OCI-M1 (cell line): ENCODE measurements at places on chromosomes 7 and 10.

DNA sequence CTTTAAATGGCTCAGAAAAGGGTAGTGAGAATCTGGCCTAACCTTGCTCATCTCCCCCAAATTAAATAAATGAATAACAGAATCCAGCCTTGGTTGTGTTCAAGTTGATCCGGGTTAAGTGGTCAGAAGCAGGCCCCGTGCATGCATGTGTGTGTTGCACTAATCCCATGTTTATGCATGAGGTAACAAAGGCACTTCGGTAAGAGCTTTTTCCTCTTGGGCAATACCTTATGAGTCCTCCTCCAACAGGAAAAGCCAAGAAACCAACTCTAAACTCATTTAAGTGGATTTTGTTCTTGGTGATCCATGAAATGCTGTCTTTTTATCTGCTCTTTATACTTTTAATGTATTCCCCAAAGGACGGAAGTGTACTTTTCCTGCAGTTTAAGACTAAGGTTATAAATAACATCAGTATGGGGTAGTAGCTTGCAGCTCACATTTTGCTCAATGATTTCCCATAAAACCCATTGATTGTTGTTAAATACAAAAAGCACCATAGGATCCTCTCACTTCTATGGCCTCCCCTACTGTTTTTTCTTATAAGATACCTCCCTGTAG is 104.9 kb upstream of the YAE1 start:
- DNase-seq, result no peak

GRCh38 chr10:79097021-79097872 is 28.5 kb downstream of the ZMIZ1 start:
- DNase-seq, result no peak

GRCh38 chr10:106424054-106424453 is 740.5 kb downstream of the SORCS1 start:
- DNase-seq, result no peak

GRCh38 chr10:51301644-51302043 is 227.4 kb downstream of the PRKG1 start:
- no peak for DNase-seq

- DNase-seq, result no peak
Observed at GRCh38 chr10:84204122-84204521, 9.8 kb downstream of the CDHR1 start.

DNA sequence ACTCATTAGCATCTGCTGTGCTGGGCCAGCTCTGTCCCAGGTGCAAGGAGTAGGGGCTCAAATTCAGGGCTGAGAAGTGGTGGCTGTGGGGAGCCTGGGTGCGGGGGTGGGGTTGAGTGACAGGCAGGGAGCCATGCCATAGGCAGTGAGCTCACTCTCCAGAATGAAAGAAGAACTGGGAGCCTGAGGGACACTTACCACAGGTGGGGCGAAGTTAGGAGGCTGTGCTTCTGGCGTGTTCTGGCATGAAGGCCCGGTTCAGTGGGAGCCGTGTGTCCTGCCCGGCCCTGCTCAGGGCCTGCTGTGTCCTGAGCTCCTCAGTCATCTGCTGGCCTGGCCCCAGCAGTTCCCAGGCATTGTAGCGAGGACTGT is 62.5 kb downstream of the MKI67 start:
- DNase-seq, result no peak

DNA sequence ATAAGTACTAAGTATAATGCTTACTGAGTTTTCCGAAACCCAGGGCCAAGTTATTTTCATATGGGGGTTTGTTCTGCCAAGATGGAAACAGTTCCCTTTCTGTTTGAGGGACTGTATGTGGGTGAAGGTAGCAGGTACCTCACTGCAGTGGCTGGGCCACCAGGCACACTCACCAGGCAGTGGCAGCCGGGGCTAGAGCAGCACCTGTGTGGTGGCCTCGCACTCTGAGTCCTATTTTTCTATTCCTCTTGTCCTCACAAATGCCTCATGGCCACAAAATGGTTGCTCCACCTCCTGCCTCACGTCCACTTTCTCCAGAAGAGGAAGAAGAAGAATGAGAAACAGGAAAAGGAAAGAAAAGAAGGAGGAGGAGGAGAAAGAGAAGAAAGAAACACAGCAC is 167.3 kb upstream of the SHH start:
- DNase-seq, result no peak

GRCh38 chr7:33774762-33775523 is 130.4 kb upstream of the BMPER start:
- DNase-seq, result no peak

- DNase-seq, result no peak
Observed at GRCh38 chr10:48806342-48806741, 121.7 kb downstream of the WDFY4 start.

DNA sequence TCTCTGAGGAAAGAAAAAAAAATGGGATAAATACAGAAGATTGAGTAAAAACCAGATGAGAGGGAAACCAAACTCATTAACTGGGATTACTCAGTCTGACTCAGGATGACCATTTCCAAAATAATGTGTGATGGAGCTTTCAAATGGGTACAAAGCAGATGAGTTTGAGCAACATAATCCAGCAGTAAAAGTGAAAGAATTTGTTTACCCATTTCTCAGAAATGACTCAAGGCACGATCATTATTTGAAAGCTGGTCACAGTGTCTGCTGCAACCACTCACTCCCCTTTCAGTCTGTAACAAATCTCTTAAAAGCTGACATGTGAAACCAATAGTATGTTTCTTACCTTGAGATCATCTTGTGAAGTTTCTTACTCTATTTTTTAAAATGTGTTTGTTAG is 104.7 kb upstream of the KLF14 start:
- DNase-seq, result peak; percentile 1

GRCh38 chr7:39525926-39526325 is 40.3 kb upstream of the YAE1 start:
- no peak for DNase-seq

GRCh38 chr7:35185908-35186731 is 67.8 kb downstream of the TBX20 start:
- peak; percentile 48 for DNase-seq

DNA sequence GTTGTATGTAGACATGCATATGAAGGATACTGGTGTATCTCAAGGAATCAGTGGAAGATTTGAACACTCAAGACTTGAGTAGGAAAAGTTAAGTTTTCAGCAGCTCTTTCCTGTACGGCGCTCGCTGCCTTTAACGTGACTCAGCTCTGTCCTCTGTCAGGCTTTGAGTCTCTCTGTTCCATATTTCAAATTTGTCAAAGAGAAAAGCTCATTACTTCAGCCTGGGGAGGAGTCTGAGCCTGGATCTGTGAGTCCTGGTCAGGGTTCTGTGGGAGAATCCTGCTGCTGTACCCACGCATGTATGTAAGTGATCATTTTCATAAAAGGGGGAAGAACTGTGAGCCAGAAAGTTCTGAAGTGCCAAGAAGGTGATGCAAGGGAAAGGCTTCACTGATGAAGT is 13.8 kb upstream of the MPP7 start:
- DNase-seq, result no peak

- DNase-seq, result no peak
Observed at GRCh38 chr7:24922099-24922773, 57.7 kb downstream of the OSBPL3 start.

DNA sequence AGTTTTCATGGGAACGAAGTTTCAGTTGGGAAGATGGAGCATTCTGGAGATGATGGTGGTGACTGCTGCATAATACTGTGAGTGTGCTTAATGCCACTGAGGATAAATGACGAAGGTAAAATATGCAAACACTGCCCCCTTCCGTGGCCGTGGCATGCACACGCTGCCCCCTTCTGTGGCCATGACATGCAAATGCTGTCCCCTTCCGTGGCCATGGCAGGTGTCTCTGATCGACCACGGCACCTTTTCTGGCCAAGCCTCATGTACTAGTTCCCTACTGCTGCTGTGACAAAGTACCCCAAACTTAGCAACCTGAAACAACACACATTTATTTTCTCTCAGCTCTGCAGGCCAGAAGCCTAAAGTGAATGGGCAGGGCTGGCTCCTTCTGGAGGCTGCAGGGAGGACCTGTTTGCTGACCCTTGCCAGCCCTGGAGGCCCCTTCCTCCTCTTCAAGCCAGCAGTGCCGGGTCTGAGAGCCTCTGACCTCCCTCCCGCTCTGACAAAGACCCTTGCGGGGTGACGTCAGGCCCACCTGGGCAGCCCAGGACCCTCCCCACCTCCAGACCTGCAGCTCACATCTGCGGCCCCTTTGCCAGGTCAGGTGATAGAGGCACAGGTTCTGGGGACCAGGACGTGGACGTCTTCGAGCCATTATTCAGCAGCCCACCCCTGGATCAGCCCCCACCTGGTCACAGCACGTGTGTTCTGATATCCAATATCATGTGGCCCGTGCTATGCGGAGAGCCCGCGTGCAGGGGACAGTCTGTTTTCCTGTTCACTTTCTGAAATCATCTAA is 82.0 kb downstream of the MICALL2 start:
- no peak for DNase-seq

- no peak for DNase-seq
Observed at GRCh38 chr10:6409971-6410643, 170.0 kb downstream of the PRKCQ start.

DNA sequence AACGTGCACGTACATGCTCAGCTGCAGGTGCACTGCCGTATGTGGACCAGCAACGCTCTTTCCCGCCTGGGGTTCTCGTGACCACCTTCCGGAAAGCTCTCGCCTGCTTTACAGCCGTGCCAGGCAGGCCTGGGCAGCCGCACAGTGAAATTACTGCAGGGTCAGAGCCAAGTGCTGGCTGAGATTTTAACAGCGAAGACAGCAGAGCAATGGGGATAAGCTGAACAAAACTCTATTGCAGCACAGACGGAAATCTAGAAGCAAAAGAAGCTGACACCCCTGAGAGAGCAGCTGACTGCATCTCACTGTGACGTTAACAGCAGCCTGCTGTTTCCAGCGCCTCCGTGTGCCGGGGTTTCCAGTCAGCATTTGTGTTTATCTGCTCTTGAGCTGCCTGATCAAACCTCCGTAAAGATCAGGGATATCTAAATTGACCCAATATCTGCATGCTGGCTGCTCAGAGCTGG is 179.0 kb downstream of the DIP2C start:
- DNase-seq, result no peak

DNA sequence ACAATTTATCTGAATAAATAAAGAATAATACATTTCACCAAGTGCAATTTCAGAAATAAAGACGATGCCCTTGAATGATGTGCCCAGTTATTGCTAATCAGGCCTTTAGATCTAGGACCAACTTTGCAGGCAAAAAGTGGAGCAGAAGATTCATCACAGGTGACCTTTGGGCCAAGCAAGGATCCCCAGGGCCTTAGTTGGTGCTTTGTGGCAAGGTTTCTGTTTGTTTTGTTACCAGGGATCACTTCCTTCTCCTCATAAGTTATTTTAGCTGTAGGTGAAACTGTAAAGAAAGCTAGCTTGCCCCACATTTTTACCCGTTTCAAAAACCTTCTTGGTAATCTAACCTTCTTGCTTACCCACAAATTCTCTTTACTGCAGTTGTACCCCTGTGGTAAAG is 323.2 kb downstream of the NEBL start:
- DNase-seq, result no peak

DNA sequence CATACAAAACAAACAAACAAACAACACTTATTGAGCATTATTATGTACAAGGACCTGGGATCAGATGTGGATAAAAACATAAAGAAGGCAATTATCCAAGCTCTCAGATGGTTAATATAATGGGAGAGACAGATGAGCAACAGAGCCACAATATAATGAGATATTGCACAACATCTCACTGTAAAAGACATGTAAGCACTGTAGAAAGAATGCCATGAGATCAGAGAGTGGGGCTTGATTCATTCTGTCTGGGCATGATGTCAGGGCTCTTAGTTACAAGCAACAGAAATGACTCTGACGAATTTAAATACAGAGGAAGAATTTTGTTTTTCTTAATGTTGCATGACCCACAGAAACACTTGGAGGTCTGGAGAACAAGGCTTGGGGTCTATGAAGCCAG is 164.7 kb upstream of the PLXDC2 start:
- DNase-seq, result no peak

DNA sequence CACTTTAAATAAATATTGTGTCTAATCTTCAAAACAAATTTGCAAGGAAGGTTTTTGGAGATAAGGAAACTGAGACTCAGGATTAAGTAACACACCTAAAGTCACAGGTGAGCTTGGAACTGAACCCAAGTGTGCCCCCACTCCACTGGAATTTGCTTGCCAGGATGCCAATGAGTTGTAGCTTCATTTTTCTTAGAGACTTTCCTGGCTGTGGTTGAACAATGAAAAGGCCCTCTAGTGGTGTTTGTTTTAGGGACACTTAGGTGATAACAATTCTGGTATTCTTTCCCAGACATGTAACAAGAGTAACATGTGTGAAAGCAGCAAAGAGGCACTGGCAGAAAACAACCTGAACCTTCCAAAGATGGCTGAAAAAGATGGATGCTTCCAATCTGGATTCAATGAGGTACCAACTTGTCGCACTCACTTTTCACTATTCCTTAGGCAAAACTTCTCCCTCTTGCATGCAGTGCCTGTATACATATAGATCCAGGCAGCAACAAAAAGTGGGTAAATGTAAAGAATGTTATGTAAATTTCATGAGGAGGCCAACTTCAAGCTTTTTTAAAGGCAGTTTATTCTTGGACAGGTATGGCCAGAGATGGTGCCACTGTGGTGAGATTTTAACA is 1.5 kb downstream of the IL6 start:
- DNase-seq, result peak; percentile 73

DNA sequence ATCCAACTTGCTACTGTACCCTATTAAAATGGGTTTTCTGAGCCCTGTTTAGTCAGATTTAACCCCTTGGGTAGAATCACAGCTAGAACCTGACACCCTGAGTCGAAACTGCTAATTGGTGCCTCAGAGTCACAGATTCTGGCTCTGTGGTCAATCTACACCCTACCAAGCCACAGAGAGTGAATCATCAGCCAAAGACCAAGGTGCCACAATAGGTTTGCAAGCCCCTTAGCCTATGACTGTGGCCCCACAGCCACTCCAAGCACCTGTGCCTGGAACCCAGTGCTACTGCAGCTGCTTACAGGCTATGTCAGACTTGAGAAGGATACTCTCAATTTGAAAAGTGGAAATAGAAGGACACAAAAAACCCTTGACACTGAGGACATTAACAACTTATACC is 202.8 kb upstream of the KCND2 start:
- DNase-seq, result no peak

- DNase-seq, result no peak
Observed at GRCh38 chr10:24438800-24439199, 229.9 kb downstream of the KIAA1217 start.

DNA sequence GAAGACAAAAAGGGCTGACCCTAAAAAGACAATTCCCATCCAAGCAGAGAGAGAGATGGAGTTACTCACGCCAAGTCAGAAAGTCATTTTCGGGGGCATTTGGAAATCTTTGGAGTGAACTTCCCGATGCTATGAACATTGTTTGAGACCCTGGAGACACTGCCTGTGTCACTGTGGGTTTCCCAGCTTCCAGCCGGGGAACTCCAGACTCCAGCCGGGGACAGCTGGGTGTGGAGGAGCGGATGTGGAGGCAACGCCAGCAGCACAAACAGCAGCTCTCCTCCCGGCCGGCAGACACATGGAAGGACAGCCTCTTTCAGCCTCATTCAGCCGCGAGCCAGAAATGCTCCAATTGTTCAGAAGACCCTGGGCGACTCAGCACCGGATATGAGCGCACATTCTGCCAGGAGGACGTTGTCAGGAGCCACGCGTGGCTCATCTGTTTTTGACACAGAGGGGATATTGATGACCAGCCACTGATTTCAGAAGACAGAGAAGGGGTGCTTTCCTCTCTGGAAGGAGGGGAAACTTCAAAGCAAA is 97.6 kb downstream of the PRPF18 start:
- no peak for DNase-seq
